ENCODE measurements at places on chromosomes 2 and 18.
A peak's percentile ranks its signal among the peaks of the same experiment; 100 is the strongest.

- DNase-seq, result no peak
These were observed 279.7 kb upstream of the FIGN start for GRCh38 chr2:164015328-164016123.

DNA sequence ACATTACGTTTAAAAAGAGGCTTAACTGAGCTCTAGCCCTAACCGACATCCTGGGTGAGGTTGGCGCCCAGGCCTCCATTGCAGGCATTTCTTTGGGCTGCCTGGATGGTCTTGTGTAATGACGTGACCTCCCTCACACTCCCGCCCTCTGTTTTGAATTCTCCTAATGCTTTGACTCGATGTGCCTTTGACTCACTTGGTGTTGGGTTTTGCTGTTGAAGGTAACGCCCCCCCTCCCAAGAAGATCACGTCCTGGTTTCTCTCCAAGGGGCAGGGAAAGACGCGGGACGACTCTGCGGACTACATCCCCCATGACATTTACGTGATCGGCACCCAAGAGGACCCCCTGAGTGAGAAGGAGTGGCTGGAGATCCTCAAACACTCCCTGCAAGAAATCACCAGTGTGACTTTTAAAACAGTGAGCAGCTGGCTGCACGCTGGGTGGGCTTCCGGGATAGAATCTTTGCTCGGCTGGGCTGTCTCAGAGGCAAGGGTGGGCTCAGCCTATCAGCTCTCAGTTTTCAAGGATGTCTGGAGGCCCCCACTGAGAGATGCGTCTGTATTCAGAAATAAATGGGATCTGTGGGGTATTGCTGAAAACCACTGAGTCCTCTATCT, 87.9 kb upstream of the ATG16L1 start:
- DNase-seq, result no peak

DNA sequence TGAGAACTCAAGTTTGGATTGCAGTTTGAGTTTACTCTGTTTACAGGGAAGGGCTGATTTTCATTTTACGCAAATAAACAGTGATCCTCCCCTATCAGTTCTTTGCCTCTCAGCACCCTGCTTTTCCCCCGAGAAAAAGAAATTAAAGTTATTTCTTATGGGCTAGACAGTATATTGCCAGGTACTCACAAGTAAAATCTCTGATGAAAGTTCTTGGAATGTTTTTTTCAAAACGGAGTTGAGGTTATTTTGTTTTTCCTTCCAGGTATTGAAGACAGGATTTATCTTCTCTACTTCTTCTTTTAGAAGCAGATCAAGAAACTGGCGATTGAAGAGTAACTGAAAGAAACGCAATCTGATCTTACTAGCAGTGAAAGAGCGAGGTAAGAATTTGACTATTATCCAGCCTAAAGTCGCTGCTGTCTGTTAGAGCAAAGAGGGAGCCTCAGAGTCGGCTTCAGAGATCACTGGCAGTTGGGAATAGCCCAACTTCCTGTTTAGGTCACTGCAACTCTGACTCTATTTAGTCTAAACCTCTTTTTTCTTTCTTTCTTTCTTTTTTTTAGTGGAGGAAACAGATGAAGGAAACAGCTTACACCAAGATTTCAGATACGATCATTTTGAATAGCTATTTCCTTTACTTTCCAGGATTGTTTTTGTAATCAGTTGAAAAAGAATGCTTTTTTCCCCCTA, at the start of gene TFPI:
TSS of gene TFPI (minus strand) at position 425 of the 693 bp plus-strand sequence. CDS start 50,667 bp downstream, outside the sequence.
- DNase-seq, result no peak

GRCh38 chr18:62458868-62459716, 63.7 kb upstream of the ZCCHC2 start:
- no peak for DNase-seq

DNA sequence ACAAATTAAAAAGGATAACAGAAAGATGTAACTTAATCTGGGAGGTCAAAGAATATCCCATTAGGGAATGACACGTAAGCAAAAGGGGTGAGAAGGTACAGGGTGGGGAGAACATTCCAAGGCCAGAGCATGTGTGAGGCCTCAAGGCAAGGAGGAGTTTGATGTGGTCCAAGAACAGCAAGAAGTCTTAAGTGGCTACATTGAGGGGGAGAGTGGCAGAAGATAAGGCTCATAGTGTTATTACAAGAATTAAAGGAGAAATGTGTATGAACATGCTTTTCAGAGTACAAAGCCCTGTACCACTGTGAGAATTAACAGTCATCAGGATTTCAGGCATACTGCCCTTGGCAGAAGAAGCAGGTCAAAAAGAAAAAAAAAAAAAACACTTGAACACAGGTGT, 174.4 kb upstream of the ERBB4 start:
- no peak for DNase-seq

- DNase-seq, result no peak
These were observed 135.7 kb upstream of the TMEM200C start for GRCh38 chr18:6031002-6031401.

DNA sequence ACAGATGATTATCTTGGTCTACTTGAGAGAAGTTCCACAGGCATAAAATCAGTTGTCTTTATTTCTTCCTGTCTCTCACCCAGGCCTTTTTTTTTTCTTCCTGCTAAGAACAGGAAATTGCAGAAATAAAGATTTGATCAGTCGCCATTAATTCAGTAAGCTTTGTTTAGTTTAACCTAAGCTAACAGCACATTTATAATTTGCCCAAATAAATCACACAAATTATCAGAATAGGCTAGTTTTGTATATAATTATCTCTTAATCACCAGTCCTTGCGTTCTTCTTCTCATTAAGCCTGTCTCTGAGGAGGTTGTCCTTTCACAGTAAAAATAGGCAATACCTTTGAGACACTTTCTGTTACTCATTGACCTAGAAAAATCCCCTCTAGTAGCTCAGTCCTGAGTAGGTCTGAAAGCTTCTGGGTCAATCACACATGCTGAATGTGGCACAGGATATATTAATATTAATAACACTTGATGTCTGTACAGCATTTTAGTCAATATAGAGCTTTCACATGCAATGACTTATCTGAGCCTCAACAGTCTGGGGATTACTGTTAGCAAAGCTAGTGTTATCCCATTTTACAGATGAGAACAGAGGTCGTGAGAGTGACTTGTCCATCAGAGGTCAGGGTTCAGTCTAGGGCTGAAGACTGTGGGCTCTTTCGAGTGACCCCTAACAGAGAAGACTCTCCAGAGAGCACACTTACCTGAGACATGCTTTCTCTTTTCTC, 11.2 kb upstream of the STK17B start:
- no peak for DNase-seq

DNA sequence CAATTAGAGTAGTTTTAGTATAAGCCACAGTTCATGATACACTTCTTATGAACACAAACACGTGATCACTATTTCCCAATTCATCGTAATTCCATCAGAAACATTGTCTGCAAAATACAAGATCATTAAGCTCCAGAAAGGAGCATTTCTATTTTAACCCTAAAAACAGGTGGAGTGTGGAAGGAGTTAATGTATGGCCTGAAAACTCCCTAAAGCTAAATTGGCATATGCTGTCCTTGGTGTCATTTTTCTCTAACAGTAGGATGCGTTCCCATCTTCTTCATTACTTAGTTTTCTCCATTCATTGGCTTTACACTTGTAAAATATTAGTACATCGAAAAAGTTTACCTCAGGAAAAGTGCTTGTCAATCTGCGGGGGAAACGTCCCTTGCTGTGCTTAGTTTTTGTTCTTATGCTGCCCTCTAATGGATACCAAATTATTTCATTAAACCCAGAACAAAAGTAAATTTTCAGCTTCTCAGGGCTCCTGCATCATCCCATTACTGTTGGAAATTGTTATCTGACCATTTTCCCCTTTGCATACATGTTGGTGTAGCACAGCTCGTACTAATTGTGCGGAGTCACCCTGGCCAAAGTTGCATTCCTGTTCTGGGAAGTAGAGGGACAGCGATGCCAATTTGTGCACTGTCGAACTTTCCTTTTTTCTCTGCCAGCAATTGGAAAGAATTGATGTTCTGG, 153.4 kb downstream of the GPD2 start:
- DNase-seq, result peak; percentile 2

- DNase-seq, result no peak
These were observed 582 bp upstream of the ZAP70 start for GRCh38 chr2:97712693-97713295.

- no peak for DNase-seq
These were observed 368.2 kb downstream of the EPHA4 start for GRCh38 chr2:221203856-221204255.

- peak; percentile 20 for DNase-seq
These were observed at the start of gene MYCN for GRCh38 chr2:15939854-15940660. MYCN (plus strand) TSS chr2:15940550; CDS start chr2:15942065, 1,515 bp downstream.

DNA sequence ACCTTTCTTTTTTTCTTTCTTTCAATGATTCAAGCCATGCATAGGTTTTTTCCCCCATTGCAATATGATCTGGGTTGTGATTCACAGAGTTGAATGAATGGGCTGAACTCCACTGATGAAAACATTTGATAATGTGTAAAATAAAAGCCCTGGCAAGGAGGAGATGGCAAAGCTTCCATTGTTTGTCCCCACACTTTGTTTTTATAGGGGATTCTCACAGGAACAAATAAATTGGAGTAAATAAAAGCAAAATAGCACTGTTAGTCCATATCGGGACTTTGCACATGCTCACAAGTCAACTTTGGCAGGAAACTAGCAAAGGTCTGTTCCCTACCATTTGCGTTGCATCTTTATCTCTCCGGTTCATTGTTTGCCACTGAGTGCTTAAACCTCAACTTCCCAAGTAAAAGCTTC, 55.7 kb downstream of the MEIS1 start:
- DNase-seq, result no peak

DNA sequence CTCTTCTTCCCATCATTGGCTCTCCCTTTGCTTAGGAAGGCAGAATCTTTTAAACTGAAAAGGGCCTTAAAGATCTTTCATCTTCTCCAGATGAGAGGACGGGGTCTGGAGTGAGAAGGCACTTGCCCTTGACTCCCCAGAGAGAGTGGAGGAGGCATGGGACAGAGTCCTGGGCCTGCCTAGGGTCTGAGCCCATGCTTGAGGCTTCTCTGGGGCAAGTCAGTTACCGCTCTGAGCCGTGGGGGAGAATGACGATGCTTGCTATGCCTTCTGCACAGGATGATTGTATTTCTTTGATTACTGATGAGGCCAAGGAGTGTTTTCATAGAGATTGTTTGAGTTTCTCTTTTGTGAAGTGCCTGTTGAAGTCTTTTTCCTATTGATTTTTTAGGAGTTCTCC, 921 bp downstream of the PLB1 start:
- DNase-seq, result no peak

- DNase-seq, result no peak
These were observed 329.6 kb upstream of the ID2 start for GRCh38 chr2:8352296-8352695.

GRCh38 chr2:222566229-222566628, 89.7 kb downstream of the FARSB start:
- DNase-seq, result no peak

DNA sequence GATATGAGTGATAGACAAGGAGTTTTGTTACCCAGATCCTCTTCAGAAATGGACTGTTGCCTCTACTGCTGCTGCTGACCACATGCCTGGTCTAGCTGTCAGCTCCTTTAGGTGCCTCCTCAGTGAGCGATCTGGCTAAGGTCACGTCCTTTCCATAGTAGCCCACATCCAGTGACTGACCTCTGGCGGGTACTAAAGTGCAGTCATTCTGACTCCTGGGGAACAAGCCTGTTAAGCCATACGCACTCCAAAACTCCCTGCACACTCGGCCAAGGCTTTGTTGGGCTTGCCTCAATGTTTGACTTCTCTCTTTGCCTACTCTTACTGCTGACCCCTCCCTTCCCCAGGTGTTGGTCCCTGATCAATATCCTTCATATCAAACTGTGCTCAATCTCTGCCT, 685.2 kb downstream of the IRS1 start:
- no peak for DNase-seq

- no peak for DNase-seq
These were observed 32.9 kb downstream of the LOXHD1 start for GRCh38 chr18:46624127-46624526.

- no peak for DNase-seq
These were observed 21.8 kb upstream of the GRB14 start for GRCh38 chr2:164642946-164643555.

GRCh38 chr2:234250926-234251325, 200.4 kb downstream of the SPP2 start:
- DNase-seq, result no peak

DNA sequence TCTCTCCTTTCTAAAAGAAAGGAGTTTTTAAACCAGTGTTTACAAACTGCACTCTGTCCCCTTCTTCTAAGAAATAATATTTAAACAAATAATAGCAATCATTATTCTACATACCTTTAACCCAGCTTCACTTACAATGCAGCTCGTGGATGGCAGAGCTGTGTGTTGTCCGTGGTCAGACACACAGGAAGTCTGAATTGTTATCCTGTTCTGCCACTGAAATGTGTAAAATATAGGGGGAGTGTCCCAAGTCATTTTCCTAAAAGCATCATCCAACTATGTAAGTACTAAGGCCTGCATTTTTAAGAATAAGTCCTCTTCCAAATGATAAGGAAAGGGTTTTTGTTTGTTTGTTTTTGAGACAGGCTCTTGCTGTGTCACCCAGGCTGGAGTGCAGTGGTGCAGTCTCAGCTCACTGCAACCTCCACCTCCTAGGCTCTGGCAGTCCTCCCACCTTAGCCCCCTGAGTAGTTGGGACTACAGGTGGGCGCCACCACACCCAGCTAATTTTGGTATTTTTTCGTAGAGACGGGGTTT, 2.7 kb upstream of the PPP4R1 start:
- no peak for DNase-seq

DNA sequence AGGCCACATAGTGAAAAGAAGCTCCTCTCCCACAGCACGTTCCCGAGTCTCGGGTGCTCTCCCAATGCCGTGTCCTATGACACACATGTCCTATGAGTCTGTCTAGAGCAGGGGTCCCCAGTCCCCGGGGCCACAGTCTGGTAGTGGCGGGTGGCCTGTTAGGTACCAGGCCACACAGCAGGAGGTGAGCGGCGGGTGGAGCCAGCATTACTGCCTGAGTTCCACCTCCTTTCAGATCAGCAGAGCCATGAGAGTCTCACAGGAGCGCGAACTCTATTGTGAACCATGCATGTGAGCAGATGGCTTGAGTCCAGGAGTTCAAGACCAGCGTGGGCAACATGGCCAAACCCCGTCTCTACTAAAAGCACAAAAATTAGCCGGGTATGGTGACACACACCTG, 112.6 kb downstream of the ZBTB7C start:
- no peak for DNase-seq

DNA sequence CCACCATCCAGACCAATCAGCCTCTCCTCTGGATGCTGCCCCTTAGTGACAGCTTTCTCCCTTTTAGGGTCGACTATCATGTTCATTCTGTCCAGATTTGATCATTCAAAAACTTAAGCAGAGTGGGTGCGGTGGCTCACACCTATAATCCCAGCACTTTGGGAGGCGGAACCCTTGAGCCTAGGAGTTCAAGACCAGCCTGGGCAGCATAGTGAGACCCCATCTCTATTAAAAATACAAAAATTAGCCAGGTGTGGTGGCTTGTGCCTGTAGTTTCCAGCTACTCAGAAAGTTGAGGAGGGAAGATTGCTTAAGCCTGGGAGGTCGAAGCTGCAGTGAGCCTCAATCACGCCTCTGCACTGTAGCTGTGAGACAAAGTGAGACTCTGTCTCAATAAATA, 68.3 kb upstream of the ZCCHC2 start:
- DNase-seq, result no peak

GRCh38 chr2:232873292-232873908, 3.3 kb downstream of the SNORC start:
- no peak for DNase-seq

GRCh38 chr2:160406591-160407392, 86.8 kb downstream of the RBMS1 start:
- peak; percentile 24 for DNase-seq

All from NCI-H774 (cell line).